ENCODE measurements at places on chromosomes 6 and 20. TPM values are rescaled to one million over a fixed set of nuclear protein-coding genes. Genes with fewer than 3 reads are reported as not detected.

DNA sequence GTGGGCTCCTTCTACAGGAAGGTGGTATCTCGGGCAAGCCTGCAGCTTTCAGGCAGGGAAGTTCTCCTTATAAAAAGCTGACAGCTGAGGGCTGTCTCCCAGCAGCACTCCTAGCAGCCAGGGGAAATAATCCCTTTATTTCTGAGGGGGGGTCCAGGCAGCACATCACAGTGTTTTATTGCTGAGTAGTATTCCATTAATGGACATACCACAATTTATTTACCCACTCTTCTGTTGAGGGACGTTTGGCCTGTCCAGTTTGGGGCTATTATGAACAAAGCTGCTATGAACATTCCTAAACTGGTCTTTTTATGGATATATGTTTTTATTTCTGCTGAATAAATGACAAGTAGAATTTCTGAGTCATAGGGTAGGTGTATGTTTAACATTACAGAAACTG, 20.0 kb upstream of the PHACTR2 start:
- no peak for DNase-seq

- DNase-seq = peak; percentile 37
Measured at GRCh38 chr6:108492131-108492766, 68.5 kb upstream of the FOXO3 start.

- peak; percentile 16 for DNase-seq
Measured at GRCh38 chr6:17012421-17013225, 89.2 kb upstream of the STMND1 start.

DNA sequence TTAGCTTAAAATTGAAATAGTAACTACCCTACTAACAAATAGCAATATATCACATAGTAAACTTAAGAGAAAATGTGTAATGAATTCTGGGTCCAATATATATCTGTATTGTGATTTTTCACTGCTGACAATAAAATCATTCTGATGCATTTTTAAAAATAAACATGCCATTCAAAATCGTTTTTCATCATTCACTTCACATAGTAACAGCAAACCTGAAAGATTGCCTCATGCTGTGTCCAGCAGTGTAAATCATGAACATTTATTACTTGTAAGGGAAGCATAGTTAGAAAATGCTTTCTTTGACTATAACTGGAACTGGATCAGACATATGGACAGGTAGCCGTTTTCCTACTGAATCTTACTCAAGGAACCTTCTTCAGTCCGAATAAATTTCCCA, 446.1 kb downstream of the UTRN start:
- no peak for DNase-seq

- DNase-seq = no peak
Measured at GRCh38 chr6:5937936-5938706, 68.6 kb downstream of the NRN1 start.

DNA sequence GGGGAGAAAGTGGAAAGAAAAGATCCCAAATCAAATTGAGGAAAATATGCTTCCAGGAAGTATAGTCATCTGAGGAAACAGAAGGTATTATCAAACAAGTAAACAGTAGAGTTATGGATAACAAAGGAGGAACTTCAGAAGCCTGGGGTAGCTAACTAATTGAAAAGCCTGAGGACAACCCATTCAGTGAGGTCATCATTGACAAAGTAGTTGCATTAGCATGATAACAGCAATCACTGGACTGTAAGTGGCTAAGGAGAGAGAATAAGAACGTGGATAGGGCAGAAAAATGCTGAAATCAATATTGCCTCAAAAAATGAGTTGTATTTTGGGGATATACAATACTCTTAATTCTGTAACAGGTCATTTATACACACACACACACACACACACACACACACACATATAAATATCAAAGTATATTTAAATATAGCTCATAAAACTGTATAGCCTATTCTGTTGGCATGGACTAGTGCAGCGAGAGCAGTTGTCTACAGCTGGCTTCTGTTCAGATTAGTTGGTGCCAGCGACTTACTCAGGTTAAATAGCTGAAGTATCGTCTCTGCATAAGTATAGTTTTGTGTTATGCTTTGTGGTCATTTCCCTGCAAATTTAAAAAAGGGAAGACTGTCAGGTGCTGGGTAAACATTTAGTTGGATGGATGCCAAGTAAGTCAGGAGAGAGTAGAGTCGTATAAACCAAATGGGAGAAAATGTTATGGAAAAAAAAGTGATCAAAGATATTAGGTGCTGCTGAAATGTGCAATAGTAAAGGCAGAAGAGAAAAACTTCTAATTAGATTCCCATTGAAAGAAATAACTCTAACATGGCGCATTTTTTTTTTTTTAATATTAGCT, 33.8 kb upstream of the CTAGE9 start:
- no peak for DNase-seq

DNA sequence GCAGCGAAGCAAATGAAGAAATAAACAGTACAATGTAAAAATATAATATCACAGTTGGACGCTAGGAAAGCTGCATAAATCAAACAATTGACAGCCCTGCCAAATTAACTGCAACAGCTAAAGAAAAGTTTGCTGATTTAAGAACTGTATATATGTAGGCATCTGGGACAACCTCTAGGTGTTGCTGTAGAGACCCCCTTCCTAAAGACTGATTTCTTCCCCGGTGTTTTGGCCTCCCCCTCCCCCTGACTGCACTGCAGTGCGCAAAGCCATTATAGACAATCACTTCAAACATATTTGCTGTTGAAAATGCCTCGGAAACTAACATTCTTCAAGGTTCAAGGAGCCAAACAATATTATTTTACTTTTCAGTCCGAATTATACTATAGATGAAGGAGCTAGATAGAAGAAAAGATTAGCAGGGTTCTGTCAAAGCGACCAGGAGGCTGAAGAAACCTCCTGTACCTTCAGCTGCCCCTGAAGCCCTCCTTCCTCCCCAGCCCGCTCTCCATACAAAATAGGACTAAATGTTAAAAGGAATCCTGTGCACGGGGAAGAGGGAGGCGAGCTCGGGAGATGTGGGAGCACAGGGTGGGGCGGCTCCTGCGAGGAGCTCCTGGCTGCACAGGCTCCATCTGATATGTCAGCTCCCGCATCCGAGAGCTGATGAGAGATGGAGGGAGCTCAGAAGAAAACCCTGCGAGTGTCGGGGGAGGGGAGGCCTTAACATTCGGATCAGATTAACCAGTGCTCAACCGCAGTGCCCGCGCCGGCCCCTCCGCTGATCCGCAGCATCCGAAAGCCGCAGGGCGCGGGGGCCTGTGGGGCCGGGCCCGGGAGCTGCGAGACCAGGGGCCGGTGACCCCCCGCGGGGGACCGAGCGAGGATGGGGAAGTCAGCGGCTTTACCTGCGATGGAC, 822 bp downstream of the ELOVL4 start:
- DNase-seq = peak; percentile 26

DNA sequence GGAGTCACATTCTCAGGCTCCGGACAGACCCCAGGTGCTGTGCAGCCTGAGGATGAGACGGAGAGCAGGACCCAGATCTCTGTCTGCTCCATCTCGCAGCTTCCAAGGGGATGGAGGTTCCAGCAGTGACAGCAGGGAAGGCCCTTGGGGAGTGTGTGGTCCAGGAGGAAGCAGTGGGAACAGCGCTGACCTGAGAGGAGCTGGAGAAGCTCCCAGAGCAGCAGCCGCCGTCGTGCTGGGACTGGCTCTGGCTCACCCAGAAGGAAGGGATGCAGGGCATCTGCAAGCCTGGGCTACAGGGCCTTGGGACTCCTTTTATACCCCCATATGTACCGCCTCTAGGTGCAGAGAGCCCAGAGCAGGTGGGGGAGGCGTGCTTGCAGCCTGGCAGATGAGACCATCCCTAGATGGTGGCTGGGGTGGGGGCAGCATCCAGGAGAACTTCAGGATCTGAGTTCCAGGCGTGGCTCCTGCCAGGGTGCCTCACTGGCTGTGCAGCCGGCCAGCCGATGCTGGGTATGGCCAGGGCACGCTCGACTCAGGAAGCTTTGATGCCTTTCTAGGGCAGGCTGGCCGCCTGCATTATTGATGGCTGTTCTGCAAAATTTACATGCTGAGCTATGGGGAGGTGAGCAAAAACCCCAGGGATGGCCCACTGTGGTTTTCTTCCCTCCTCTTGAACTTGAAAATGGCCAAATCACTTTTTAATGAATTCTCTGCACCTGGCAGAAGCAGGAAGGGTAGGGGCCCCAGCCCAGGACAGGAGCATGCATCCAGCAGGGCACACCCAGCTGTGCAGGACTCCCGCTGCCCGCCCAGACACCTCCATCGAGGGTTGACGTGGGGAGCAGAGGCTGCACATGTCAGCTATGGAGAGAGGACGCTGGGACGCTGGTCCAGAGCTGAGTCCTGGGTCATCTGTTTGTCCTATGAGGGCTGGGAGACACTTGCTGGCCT, 179.6 kb downstream of the TAF4 start:
- DNase-seq = no peak

DNA sequence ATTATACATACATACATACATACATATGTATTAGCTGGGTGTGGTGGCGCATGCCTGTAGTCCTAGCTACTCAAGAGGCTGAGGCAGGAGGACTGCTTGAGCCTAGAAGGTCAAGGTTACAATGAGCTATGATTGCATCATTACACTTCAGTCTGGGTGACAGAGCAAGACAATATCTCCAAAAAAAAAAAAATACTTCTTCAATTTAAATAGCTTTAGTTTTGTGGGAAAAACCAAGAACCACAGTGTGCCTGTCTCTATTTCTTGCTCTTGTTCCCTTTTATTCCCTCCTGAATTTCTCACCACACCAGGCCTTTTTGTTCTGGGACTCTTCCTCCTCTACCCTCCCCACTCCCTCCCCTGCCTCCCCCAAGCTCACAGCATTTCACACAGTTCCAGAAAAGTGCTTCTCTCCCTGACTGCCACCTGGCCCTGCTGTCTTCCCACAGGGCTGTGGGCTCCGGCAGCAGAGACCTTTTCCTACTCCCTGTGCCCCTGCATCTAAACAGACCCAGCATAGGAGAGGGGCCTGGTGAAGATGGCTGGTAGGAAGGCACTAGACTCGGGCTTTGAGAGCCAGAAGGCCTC, 1.3 kb downstream of the C20orf203 start:
- no peak for DNase-seq

ENPP3 gene
- not detected for total RNA-seq

- no peak for DNase-seq
Measured at GRCh38 chr6:88813045-88813444, 150.4 kb downstream of the RNGTT start.

C6orf15 gene
- total RNA-seq = not detected

- no peak for DNase-seq
Measured at GRCh38 chr6:7507600-7507999, 33.9 kb upstream of the DSP start.

MEP1A gene
- total RNA-seq = 0.19 TPM

DNA sequence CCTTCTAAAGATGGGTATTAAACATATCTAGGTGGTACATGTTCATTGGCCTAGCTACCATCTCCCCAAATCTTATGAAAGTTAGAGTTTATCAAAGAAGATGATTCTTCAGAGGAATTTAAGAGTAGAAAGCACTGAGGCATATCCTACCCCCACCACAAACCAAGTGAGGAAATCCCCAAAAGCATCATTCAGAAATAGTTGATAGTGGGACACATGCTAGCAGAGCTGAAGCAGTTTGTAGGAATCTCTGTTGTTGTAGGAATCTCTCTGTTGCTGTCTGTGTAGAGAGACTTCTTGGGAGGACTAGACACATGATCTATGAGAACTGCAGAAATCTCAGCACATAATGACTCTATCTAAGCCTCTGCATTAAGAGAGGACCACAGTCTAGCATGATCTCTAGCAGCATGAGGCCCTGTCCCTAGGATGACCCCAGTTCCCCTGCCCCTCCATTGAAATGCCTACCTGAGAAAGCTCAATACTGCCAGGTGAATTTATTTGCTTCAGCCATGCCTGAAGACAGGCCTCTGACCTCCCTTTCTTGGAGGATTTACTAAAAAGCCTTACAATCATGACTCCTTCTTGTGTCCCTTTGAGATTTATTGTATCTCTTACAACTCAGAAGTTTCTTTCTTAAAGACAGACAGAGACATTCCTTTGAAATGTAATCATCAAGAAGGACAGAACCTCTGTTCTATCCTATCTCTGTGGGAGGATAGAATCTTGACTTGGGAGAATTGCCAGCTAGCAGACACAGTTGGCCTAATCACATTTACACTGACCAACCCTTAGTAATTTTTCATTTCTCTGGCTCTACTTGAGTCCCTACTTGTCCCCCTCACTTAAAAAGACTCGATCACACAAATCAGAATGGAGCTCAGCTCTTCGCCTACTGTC, 582.4 kb downstream of the PHF3 start:
- DNase-seq = no peak

HLA-DOA gene
- not detected for total RNA-seq

SAMD3 gene
- total RNA-seq = not detected

GRCh38 chr6:148997865-148998264, 251.0 kb downstream of the UST start:
- no peak for DNase-seq

- DNase-seq = peak; percentile 91
Measured at GRCh38 chr20:57212534-57213276, 53.7 kb downstream of the BMP7 start.

GRCh38 chr20:64000906-64001305, 20.0 kb downstream of the PRPF6 start:
- no peak for DNase-seq

C20orf202 gene
- total RNA-seq = not detected

ANKEF1 gene
- 7.2 TPM for total RNA-seq

DNA sequence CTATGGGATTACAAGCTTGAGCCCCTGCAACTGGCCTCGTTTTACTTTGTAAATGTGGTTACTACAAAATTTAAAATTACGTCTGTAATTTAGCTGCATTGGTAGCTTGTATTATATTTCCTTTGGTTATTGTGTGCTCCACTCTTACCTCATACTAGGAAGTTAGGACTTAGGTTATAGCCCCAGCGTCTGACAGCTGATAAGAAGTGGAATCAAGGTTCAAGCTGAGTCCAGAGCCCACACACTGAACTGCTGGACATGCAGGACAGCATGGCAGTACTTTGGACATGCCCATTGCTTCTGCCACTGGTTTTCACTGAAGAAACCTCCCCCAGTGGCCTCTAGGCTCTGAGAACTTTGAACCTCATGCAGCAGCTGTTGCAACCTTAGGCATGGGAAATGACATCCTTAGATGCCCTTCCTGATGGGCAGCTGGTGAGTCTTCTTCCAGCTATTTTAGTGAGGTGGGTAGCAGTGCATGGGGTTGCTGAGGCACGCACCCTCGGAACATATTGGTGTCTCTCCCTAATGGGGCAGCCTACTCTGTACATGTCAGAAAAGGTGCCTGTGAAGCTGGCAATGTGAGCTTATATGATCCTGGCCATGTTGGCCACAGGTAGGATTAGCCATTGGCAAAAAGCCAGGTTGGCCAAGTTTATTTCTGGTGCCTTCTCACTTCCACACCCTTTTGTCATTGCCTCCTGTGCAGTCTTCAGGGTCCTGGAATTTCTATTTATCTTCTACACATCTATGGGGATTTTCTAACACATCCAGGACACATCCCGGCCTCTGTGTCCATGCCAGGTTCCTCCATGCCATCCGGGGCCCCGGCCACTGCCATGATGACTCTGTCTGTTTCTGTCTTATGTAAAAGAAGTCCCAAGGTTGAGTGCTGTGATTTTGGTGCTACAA, 85.3 kb downstream of the CDS2 start:
- no peak for DNase-seq

LYRM2 gene
- total RNA-seq = 34.1 TPM

- DNase-seq = peak; percentile 63
Measured at GRCh38 chr6:15330174-15330944, 84.5 kb downstream of the JARID2 start.

Measured in mammary epithelial cell (primary cell).